Left hindlimb (tissue), 1 donor: ENCODE measurements at places on chromosomes 2 and 18.

DNA sequence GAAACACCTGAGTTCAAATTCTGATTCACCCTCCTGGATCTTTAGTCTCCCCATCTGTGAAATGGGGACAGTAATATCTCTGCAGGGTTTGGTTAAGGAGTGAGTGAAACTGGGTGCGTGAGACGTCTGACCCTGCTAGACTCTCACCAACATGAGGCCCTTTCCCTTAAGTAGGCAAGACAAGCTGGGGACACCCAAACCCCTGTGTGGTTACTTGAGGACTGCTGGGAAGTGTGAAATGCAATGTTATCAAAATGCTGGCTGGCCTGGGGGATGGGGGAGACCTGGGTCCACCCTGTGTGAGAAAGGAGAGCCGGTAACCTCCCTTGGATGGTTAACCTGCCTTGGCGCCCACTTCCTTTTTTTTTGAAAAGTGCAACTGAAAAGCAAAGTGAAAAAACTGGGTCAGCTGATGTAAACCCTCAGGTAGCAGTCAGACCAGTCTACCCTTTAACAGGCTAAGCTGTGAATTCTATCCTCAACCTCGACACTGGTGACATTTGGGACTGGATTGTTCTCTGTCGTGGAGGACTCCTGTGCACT is 82.3 kb downstream of the INPP5D start:
- no peak for DNase-seq

DNA sequence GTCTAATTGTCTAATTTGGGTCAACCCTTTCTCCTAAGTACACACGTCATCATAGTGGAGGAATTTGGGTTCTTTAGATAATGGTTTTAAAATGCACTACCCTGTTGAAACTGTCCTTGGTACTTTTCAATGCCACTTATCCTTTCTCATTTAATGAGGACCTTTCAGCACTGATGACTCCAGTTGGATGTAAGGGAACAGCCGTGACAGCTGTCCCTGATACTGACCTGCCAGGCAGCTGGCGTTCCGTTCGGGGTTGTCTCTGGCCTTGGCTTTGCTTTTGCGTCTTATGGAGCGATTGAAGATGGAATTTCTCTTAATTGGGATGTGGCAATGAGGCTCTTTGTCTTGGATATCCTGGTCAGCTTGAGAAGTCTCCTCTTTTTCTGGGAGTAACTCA is 38.7 kb downstream of the NGEF start:
- DNase-seq, result no peak

- DNase-seq, result no peak
Measured at GRCh38 chr2:105671156-105671555, 73.6 kb upstream of the NCK2 start.

DNA sequence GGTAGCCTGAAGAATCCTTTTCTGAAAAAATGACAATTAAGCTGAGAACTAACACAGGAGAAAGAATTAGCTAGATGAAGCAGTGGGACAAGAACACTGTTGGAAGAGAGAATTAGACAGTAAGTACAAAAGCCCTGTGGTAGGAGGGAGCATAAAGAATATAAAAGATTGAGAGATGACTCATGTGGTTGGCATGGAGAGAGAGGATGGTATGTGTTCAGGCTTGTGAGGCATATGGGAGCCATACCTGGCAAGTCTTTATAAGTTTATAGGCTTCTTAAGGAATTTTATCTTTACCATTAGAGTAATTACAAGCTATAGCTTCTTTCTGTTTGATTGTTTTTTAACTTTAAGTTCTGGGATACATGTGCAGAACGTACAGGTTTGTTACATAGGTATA is 325.0 kb downstream of the ARL6IP6 start:
- no peak for DNase-seq

GRCh38 chr2:226607379-226607778 is 192.2 kb downstream of the IRS1 start:
- no peak for DNase-seq

GRCh38 chr2:72830273-72830672 is 4.4 kb upstream of the EXOC6B start:
- no peak for DNase-seq

GRCh38 chr2:172095905-172096625 is 6.6 kb downstream of the DLX2 start:
- DNase-seq, result peak; percentile 41

DNA sequence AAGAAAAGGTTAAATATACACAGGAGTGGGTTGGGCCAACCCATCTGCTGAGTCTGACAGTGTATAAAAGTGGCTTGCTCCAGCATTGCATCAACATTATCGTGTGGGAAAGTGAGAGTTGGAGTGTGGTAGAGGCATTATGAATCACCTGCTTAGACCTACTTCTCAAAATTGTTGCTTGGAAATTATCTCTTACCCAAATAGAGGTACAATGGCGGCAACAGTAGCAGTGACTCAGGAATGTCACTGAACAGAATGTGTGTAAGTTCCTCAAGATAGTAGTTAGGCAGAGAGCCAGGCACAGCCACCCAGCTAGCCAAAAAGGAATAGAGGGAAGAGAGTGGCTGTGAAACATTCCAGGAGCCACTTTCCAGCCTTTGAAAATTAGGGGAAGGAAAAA is 616.0 kb downstream of the NUP35 start:
- no peak for DNase-seq
